ENCODE measurements at places on chromosomes 2 and 18.

- H3K4me1 ChIP-seq = no peaks in the 10 kb centered on the region
- H3K36me3 ChIP-seq = no peaks in the 10 kb centered on the region
- no peaks in the 10 kb centered on the region for H3K27me3 ChIP-seq
- H3K4me3 ChIP-seq = no peak overlapping the region
- no peak overlapping the region for H3K27ac ChIP-seq
Observed at GRCh38 chr18:8899000-8899399, 193.6 kb downstream of the MTCL1 start.

GRCh38 chr2:12930391-12930790, 213.7 kb downstream of the TRIB2 start:
- no peaks in the 10 kb centered on the region for H3K4me1 ChIP-seq
- H3K4me3 ChIP-seq = no peak overlapping the region
- DNase-seq = no peak
- H3K27me3 ChIP-seq = no peaks in the 10 kb centered on the region
- no peaks in the 10 kb centered on the region for H3K36me3 ChIP-seq

- no peaks in the 10 kb centered on the region for H3K36me3 ChIP-seq
- no peak for DNase-seq
- H3K4me3 ChIP-seq = no peak overlapping the region
Observed at GRCh38 chr2:238739668-238740067, 108.2 kb upstream of the TWIST2 start.

DNA sequence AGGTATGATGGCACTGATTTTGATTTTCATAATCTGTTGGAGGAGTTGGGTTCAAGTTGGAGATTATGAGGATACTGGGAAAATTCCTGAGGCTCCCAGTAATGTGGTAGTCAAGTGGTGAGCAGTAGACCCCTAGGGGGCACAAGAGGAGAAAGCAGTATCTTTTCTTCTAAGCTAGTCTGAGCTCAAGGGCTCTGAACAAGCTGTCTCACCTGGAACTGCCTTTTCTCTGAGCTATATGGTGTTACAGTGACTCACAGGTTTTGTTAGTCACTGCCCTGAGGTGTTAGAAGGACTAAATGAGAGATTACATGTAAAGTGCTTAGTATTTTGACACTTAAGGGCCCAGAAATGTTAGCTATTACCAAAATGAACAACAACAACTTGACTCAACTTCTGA, 42.2 kb downstream of the CD302 start:
- DNase-seq = no peak
- no peaks in the 10 kb centered on the region for H3K4me1 ChIP-seq
- no peak overlapping the region for H3K27ac ChIP-seq
- H3K27me3 ChIP-seq = no peaks in the 10 kb centered on the region
- H3K4me3 ChIP-seq = no peak overlapping the region
